ENCODE measurements at places on chromosomes 5 and 9. TPM values are rescaled to one million over a fixed set of nuclear protein-coding genes. Genes with fewer than 3 reads are reported as not detected.

Gene CAMK2A
- polyA plus RNA-seq = 11.8 TPM

Gene GPRIN1
- 0.79 TPM for polyA plus RNA-seq

Gene EIF4E1B
- polyA plus RNA-seq = not detected

Gene SPATA24
- 12.8 TPM for polyA plus RNA-seq

Gene ANXA6
- 404 TPM for polyA plus RNA-seq

Gene PLPP6
- polyA plus RNA-seq = 11.7 TPM

Gene HTR1A
- not detected for polyA plus RNA-seq

All from cardiac muscle cell (in vitro differentiated cells and primary cell).